Smooth muscle cell of the umbilical artery (primary cell): ENCODE measurements at places on chromosomes 1 and 21. TPM values are rescaled to one million over a fixed set of nuclear protein-coding genes. Genes with fewer than 3 reads are reported as not detected.

Gene ZNF593OS
- not detected in 2 replicates for total RNA-seq

Gene SPATA1
- 0.59 TPM in 1 of 2 replicates, not detected in the other for total RNA-seq

Gene MRPL55
- 43.6 and 71.6 TPM in 2 replicates for total RNA-seq

Gene SHE
- under 0.01 and 0.05 TPM in 2 replicates for total RNA-seq

Gene FAM72C
- 0.42 TPM in 1 of 2 replicates, not detected in the other for total RNA-seq

Gene LINGO4
- not detected in 2 replicates for total RNA-seq

Gene TMIGD3
- total RNA-seq, result not detected in 2 replicates

Gene EDN2
- not detected in 2 replicates for total RNA-seq

Gene CLDN14
- total RNA-seq, result 0.28 and 0.30 TPM in 2 replicates

Gene HSD17B7
- 22.8 and 24.1 TPM in 2 replicates for total RNA-seq

Gene LCE2B
- total RNA-seq, result not detected in 2 replicates

Gene CLDN8
- total RNA-seq, result not detected in 2 replicates

Gene AVPR1B
- total RNA-seq, result not detected in 2 replicates

Gene IL20
- not detected in 2 replicates for total RNA-seq

Gene KLHL12
- total RNA-seq, result 38.3 and 38.6 TPM in 2 replicates

Gene ZSWIM5
- total RNA-seq, result under 0.01 TPM in 1 of 2 replicates, not detected in the other

Gene BRDT
- not detected in 2 replicates for total RNA-seq

Gene AQP10
- 0.05 TPM in 1 of 2 replicates, not detected in the other for total RNA-seq

Gene OR6P1
- total RNA-seq, result not detected in 2 replicates

Gene MMEL1
- total RNA-seq, result 0.37 TPM in 1 of 2 replicates, not detected in the other

Gene S100A2
- total RNA-seq, result 0.59 and 1.4 TPM in 2 replicates

Gene AMPD1
- not detected in 2 replicates for total RNA-seq

Gene CCDC17
- total RNA-seq, result 0.30 and 0.78 TPM in 2 replicates

Gene FCGR3A
- total RNA-seq, result not detected in 2 replicates

Gene MFSD2A
- 13.4 and 17.9 TPM in 2 replicates for total RNA-seq

Gene SHISA4
- 15.1 and 23.2 TPM in 2 replicates for total RNA-seq

Gene AZIN2
- total RNA-seq, result 7.2 and 30.3 TPM in 2 replicates

Gene KRTAP19-1
- not detected in 2 replicates for total RNA-seq

Gene OR2T33
- total RNA-seq, result not detected in 2 replicates

Gene NTNG1
- total RNA-seq, result 0.30 and 2.2 TPM in 2 replicates

Gene NEK2
- 2.1 and 17.3 TPM in 2 replicates for total RNA-seq

Gene CAMSAP2
- 32.1 and 42.7 TPM in 2 replicates for total RNA-seq

Gene PHLDA3
- 120 and 124 TPM in 2 replicates for total RNA-seq

Gene CITED4
- 0.89 and 2.7 TPM in 2 replicates for total RNA-seq

Gene TOR1AIP2
- total RNA-seq, result 111 and 152 TPM in 2 replicates

Gene FAM43B
- 0.09 TPM in 1 of 2 replicates, not detected in the other for total RNA-seq

Gene ANKRD35
- total RNA-seq, result 0.42 and 0.59 TPM in 2 replicates

Gene OR2T2
- not detected in 2 replicates for total RNA-seq

Gene TMPRSS15
- not detected in 2 replicates for total RNA-seq

Gene TFAP2E
- under 0.01 and 0.42 TPM in 2 replicates for total RNA-seq

Gene PDZK1
- 0.28 and 0.30 TPM in 2 replicates for total RNA-seq

Gene PPIE
- 31.0 and 36.8 TPM in 2 replicates for total RNA-seq

Gene DNALI1
- 0.89 and 1.9 TPM in 2 replicates for total RNA-seq

Gene IGFN1
- total RNA-seq, result under 0.01 and 0.23 TPM in 2 replicates

Gene OR14K1
- not detected in 2 replicates for total RNA-seq

Gene HSD3B2
- total RNA-seq, result not detected in 2 replicates

Gene CATSPERE
- total RNA-seq, result 0.30 and 0.51 TPM in 2 replicates

Gene CD1D
- 0.51 and 3.0 TPM in 2 replicates for total RNA-seq

Gene MFAP2
- total RNA-seq, result 34.6 and 44.5 TPM in 2 replicates

Gene NSL1
- total RNA-seq, result 23.8 and 28.9 TPM in 2 replicates

Gene NMNAT2
- total RNA-seq, result 1.2 and 11.3 TPM in 2 replicates

Gene LCE1B
- not detected in 2 replicates for total RNA-seq
